Kasumi-1 (cell line): ENCODE measurements at places on chromosomes 4 and X.

GRCh38 chrX:155874571-155875244 is 6.4 kb upstream of the VAMP7 start:
- no peak for DNase-seq

DNA sequence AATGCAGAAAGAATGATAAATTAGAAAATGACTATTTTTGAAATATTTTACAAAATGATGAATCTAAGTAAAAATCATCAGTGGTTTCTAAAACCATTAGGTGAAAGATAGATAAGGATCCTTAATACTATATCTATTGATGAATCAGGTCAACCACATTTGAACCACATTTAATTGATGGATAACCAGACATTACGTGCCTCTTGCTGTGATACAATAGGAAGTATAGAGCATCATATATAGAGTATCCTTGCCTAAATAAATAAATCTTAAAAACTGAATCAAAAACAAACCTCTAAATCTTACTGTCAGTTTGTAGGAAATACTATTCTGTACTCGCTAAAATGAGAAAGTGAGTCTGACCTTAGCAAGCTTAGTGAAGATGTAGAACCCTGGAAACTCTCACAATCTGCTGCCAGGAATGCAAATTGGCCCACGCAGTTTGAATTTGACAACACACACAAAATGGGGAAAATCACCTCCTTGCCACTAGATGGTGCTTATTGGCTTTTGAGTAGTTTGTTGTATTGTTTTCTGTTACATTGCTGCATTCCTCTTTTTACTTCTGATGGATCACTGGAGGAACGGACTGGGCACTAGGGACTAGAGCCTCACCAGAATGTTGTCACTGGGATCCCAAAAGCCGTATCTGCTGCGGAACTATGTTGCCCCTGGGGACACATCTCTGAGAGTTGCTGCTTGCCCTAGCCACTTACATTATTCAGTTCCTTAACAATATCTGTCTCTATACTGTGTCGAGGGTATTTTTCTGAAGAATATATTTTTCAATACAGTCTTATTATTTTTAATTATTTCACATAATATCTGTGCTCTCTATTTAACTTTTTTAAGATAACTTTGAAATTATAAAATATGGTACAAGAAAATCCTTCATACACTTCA is 25.4 kb upstream of the SLAIN2 start:
- peak; percentile 90 for DNase-seq

- DNase-seq: peak; percentile 78
These were observed 795 bp upstream of the SH3KBP1 start for GRCh38 chrX:19887911-19888879.

GRCh38 chr4:83281307-83281706 is 3.3 kb downstream of the COQ2 start:
- DNase-seq: peak; percentile 68

GRCh38 chr4:162015090-162015489 is 148.7 kb downstream of the FSTL5 start:
- DNase-seq: peak; percentile 66

- DNase-seq: no peak
These were observed 38.9 kb downstream of the SH3BGRL start for GRCh38 chrX:81240701-81241331.

- no peak for DNase-seq
These were observed 52.0 kb downstream of the SEC24D start for GRCh38 chr4:118783887-118784286.

DNA sequence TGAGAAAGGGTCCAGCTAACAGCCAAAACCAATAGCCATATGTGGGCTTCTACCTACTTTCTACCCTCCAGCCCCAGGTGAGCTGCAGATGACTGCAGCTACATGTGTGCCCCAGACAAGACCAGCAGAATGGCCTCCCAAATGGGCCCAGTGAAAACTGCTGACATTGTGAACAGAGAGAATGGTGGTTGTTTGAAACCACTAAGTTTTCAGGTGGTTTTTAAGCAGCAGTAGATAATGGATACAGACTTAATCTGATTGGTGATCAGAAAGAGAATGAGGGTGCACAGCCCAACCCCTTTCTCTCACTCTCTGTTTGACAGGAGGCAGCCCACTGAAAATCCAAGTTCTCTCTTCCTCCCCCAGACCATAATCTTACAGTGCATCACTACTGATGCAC is 42.5 kb upstream of the BBS12 start:
- no peak for DNase-seq

- no peak for DNase-seq
These were observed 1.9 kb upstream of the MAGEB3 start for GRCh38 chrX:30228526-30228925.

- no peak for DNase-seq
These were observed 65.5 kb downstream of the PTTG2 start for GRCh38 chr4:38025665-38026064.

DNA sequence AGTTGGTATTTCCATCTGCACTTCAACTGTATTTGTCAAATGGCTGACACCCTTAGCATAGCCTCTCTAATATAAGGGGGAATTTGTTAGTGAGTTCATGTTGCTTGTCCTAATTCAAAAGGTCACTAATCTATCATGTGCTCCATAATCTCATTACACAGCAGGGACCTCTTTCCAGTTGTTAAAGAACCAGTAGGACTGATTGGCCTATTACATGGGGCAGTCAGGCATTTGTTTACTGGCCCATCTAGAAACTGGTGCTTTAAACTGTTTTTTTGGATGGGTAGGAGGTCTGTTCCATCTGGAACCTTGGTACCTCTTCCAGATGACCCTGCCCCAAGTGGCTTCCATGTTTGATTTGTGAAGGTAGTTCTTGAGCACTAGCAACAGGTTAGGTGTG is 11.4 kb downstream of the ANK2 start:
- no peak for DNase-seq

DNA sequence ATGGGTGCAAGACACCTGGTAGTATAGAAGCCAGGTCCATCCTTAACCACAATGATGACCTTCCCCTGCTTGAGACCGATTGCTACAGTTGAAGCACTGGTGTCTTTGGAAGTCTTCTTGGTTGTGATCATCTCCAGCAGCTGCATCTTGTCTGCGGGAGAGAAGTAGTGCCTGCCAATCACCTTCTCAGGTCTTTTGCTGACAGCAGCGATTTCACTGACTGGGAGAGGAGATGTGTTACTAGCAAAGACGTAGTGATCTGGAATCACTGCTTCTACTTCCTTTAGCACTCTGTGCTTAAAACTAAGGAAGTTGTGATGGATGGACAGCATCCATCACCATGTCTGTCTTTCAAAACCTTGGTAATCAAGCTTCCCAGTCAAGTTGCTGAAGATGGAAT is 25.9 kb downstream of the CPE start:
- DNase-seq: no peak

DNA sequence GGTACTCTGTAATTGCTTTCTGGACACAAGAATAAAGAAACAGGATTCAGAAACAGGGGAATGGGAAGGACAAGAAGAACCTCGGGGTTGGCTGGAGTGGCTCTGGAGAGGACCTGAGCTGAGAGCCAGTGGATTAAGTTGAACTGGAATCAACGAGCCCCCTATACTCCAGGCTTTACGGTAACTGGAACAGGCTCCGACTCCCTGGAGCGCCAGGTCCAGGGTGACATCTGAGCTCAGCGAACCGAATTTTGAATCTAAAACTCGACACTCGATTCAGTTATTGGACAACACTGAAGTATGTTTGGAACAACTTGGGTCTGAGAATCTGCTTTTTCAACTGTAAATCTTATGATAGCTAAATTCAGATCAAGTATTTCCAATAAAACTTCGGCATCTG is 23.9 kb downstream of the HMX1 start:
- DNase-seq: no peak

DNA sequence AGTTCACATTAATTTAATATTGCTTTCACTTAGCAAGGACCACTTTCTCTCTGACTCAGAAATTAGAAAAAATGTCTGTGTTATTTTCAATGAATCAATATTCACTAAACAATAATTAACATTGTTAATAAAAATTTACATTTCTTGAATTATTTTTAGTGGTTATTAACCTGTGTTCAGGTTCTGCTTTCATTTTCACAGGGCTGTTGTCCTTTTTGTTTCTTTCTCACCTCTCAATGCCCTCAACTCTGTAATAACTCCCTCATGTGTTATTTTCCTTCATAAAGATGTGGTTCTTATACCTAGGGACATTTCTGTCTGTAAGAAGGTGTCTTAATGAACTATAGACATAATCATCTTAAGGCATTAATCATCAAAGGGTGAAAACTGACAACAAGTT is 43.1 kb upstream of the PRR27 start:
- DNase-seq: no peak

- no peak for DNase-seq
These were observed 28.8 kb downstream of the UVSSA start for GRCh38 chr4:1375761-1376322.

GRCh38 chr4:168847771-168848502 is 162.1 kb downstream of the CBR4 start:
- no peak for DNase-seq

DNA sequence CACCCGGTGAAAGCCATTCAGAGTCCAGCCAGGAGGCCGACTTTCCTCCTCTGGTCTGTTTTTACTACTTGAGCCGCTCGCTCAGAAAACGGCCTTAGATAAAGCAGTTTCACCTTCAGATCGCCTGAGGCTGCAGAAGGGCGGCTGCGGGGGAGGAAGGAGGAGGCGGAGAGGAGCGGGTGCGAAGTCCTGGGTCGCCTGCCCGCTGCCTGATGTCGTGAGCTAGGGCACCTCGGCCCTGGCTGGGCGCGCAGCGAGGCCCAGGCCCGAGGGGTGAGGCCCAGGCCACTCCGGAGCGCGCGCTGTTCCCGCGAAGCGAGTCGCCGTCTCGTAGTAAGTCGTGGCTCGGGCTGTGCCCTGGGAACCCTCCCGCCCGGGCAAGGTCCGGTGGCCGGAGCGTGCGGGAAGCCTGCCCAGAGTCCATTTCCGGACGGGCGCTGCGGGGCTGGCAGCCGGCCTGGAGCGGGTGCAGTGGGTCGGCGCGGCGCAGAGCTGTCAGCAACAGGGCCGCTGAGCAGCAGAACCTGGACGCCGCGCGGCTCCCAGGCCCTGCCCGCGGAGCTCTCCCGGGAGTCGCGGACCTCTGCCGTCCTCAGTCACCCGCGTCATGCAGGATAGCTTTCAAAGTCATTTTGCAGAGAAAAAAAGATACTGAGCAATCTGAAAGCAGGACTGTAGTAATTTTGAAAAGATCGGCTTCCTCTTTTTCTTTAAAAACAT is 18.6 kb downstream of the TRIM2 start:
- peak; percentile 31 for DNase-seq

DNA sequence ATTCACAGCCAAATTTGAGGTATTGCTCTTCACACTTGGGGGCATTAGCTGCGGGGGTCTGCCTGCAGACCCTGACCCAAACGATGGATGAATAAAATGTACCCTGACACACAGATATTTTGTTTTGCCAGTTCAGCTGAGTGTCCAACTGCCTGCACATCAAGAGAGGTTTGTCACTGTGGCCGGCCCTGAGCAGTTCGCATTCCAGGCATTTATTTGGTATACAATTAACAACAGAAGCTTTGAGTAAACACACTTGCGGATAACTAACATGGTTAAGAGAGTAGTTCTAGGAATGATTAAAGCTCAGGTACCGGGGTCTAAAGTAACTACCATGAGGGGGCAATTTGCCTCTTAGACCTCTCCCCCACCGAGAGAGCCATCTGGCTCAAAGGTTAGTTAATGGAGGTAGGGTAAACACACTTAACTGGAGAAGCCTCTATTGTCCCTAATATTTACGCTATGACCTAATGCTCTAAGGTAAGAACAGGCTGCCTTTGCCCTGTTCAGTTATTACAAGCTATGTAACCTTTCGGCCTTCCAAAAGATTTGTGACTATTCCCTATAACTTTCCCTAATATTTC is 162.0 kb downstream of the SNCA start:
- DNase-seq: no peak

DNA sequence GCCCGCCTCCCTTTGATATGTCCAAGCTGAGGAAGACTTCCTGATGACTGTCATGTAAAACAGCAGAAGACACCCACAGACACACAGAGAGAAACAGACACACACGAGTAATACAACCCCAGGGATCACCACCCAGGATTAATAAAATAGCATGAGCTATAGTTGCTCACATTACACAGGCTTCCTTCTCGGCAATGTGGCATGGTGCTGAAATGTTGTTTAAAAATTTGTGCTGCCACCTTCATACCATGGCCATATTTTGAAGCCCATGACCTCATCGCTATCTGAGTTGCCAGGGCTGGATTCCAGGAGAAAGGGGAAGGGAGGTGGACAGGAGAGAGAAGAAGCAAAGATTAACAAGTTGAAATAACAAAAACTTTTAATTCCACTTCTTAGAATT is 111.7 kb downstream of the SYNPO2 start:
- no peak for DNase-seq

DNA sequence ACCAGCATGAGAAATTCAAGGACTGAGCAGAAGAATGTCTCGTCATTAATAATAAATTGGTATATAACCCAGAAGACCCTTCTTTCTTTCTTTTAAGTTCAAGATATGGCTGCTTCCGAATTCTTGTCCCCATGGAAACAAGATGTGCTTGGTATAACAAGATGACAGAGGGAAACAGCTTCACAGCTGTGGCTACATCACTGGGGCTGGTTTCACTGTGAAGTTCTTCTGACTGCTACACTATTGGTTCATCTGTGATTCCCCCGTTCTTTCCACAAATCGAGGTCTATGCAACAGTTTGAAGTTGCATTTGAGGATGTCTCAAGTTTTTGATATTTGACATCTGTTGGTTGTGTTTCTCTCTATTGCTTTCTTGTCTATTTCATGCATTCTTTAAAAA is 12.3 kb upstream of the DTHD1 start:
- DNase-seq: no peak

- no peak for DNase-seq
These were observed 29.7 kb upstream of the HMX1 start for GRCh38 chr4:8901335-8901734.

- DNase-seq: no peak
These were observed 94.4 kb upstream of the ADRA2C start for GRCh38 chr4:3671571-3672464.

GRCh38 chrX:150570512-150570911 is 2.1 kb downstream of the MTM1 start:
- peak; percentile 16 for DNase-seq

- peak; percentile 75 for DNase-seq
These were observed at the start of gene DDX3X for GRCh38 chrX:41333744-41334362. Gene DDX3X, plus strand, starts transcription at chrX:41334162. Its CDS starts 91 bp downstream, at chrX:41334253.

DNA sequence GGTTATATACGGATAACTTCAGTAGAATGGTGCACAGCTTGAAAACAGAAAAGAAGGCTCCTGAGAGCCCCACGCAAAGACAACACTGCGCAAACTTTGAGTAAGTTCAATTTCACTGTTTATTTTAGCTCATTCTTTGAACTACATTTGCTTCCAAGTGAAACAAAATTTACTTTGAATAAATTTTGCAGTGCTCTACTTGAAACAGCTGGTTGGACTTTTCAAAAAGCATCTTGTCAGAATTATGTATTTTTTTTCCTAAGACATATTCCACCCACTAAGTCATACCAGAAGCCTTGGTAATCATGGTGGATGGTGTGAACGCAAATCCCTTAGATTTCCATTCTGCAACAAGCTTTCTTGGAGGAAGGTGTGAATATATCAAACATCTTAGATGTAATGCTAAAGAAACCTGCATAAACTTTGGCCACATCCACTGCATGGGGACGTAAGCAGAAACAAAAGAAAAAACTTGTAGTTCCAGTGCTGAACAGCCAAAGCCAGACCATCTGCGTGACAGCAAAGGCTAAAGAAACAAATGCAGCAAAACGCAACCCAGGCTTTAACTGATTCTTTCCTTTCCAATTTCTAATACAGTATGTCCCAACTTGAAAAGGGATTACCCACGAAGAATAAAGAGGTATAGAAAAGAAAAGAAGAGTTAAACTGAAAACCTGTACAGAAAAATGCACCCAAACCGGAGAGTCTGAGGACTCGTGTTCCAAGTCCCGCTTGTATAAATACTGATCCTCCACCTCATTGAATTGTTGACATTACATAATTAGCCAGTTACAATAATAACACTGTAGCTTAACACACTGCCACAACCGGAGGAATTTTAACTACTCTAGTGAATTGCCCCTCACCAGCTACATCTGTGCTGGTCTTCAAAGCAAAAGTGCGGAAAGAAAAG is 90.9 kb downstream of the SH3RF1 start:
- no peak for DNase-seq
